ENCODE measurements at places on chromosomes 1 and 21. TPM values are rescaled to one million over a fixed set of nuclear protein-coding genes. Genes with fewer than 3 reads are reported as not detected.

Gene KRTAP19-3
- polyA plus RNA-seq: not detected

Gene IL19
- not detected for polyA plus RNA-seq

Gene TNNI3K
- 1.5 TPM for polyA plus RNA-seq

Gene SUSD4
- polyA plus RNA-seq: 153 TPM

Gene FMO1
- not detected for polyA plus RNA-seq

Gene CLCA1
- not detected for polyA plus RNA-seq

Gene CD2
- polyA plus RNA-seq: not detected

Gene CAPN9
- polyA plus RNA-seq: not detected

Gene LRRC8B
- 12.6 TPM for polyA plus RNA-seq

Gene SLC1A7
- polyA plus RNA-seq: not detected

Gene SPAG17
- polyA plus RNA-seq: 6.1 TPM

Gene ADORA3
- polyA plus RNA-seq: 0.49 TPM

Gene WNT9A
- polyA plus RNA-seq: not detected

Gene PLA2G5
- 3.8 TPM for polyA plus RNA-seq

Gene KIRREL1
- polyA plus RNA-seq: 0.05 TPM

Gene ESPN
- 10.1 TPM for polyA plus RNA-seq

Gene PLCH2
- 0.22 TPM for polyA plus RNA-seq

Gene KCNE1
- polyA plus RNA-seq: not detected

Gene ACP6
- polyA plus RNA-seq: 2.5 TPM

Gene ZNF684
- 13.3 TPM for polyA plus RNA-seq

Gene NFASC
- polyA plus RNA-seq: 17.5 TPM

Gene TSTD1
- 35.1 TPM for polyA plus RNA-seq

Gene USH2A
- polyA plus RNA-seq: 0.20 TPM

Gene CYP4A22
- not detected for polyA plus RNA-seq

Gene FCRL4
- not detected for polyA plus RNA-seq

Gene SYT14
- 10.3 TPM for polyA plus RNA-seq

Gene PWP2
- polyA plus RNA-seq: 1.7 TPM

Gene CCDC17
- not detected for polyA plus RNA-seq

Gene VANGL1
- 0.52 TPM for polyA plus RNA-seq

Gene DNASE2B
- polyA plus RNA-seq: not detected

Gene PYCR2
- 5.3 TPM for polyA plus RNA-seq

Gene OR6K2
- not detected for polyA plus RNA-seq

Gene OR2L5
- not detected for polyA plus RNA-seq

Gene DMBX1
- not detected for polyA plus RNA-seq

All from Purkinje cell (primary cell).